ENCODE measurements at places on chromosomes 4 and X.

DNA sequence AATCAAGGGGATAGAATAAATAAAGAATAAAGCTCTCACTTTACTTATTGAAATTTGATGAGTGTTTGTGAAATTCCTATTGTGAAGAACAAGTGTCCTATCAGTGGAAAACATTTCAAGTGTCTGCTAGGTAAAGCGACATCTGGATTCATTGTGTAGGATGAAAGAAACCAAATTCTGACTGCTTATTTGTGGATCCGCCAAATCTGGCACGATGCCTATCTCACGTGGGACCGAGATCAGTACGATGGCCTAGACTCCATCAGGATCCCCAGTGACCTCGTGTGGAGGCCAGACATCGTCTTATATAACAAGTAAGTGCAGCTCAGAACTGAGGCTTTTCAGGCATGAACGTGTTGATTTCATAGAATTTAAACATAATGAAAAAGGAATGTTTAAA is 1.9 kb downstream of the CHRNA9 start:
- DNase-seq = no peak

DNA sequence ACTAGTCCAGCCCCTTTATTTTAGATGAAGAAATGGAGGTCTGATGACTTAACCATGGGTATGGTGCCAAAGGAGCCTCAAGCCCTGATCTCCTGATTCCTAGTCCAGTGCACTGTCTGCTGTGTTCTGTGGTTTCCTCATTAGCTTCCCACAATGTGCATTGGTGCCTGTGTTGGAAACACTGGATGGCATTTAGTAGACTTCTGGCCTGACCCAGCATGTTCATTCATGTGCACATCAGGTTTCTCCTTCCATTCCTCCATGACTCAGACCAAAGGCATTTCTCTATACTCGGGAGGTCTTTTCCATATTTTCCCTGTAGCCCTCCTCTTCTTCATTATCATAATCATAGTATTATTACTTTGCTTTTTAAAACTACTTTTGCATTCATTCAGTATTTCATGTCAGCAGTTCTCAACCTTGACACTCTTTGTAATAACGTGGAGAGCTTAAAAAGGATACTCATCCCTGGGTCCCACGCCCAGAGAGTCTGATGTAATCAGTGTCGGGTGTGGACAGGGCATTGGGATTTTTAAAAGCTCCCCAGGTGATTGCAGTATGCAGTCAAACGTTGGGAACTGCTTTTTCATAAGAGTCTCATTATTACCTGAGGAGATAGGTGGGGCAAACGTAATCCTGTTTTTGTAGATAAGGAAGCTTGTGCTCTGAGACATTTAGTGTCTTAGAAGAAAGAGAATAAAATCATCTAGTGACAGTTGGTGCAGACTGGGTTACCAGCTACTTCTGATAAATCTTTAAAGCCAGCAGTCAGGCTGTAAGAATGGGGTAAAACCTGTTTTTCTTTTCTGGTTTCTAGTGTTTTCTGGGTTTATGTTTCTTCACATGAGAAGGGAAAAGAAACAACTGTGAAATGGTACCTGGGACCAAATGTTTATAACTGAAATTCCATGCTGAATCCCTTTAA is 40.9 kb upstream of the XK start:
- DNase-seq = no peak

- no peak for DNase-seq
Measured at GRCh38 chr4:139665690-139666529, at the start of gene MGST2. Gene MGST2 (plus strand): TSS chr4:139665819. CDS start chr4:139666020, 201 bp downstream.

DNA sequence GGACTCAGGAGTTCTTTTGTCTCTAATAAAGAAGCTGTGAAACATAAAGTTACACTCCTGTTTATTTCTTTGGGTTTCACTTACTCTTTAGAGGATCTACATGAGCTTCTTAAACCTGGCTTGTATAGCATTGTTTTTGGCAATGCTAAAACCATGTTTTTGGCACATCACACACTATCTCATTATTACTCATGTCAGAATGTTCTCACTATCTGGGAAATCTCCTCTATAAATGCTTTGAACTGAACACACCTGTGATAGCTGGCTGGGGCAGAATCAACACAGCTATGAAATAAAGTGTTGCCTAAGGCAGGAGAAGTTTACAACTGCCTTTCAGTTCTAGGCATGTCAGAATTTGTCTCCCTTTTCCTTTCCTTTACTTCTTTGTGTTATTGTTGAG is 52.6 kb downstream of the SULT1B1 start:
- no peak for DNase-seq

DNA sequence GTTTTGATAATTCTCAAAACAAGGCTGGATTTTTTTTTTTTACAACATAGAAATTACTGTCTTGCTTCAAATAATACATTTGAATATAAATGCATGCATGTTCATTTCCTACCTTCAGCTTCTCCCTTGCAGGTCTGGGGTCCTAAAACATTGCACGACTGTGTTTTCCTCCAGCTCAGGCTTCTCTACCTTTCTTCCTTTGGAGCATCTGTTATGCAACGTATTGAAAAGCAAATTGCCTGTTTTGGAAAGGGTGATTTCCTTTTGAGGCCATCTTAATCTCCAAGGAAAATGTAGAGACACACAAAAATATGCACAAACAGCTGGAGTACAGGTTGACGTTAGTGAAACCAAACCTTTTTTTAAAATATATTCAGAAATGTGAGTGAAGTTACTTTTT is 115.6 kb upstream of the TLL1 start:
- no peak for DNase-seq

- DNase-seq = no peak
Measured at GRCh38 chr4:20443015-20443805, 191.5 kb downstream of the SLIT2 start.

DNA sequence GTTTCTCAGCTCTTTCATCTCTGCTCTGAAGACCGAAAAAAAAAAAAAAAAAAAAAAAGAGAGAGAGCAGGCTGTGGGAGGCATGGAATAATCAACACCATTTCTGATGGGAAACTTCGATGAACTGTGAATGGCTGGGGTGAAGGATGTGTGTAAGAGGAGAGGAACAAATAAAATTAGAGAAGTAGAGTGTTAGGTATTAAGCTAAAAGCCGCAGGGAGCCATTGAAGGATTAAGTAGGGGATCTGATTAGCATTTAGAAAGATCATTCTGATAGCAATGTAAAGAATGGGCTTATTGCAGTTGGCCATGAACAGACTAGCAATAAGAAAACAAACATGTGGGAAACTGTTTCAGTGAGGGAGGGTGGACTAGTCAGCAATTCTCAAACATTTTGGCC is 33.6 kb upstream of the JADE1 start:
- no peak for DNase-seq

DNA sequence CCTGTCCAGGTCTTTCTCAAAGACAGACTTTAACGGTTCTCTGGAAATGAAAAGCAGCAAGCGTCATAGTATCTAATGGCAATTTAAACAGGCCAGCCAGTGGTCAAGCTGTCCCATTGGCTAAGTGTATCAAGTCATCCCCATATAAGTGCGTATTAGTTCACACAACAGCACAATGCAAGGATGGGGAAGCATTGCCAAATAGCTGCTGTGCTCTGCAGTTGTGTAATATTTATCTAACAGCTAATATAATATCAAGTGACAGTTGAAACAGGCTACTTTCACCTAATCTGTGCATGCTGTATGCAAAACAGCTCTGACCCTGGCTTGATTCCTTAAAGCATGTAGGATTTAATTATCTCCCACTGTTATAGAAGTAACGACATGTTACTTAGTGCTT is 134.8 kb upstream of the PPARGC1A start:
- DNase-seq = no peak

DNA sequence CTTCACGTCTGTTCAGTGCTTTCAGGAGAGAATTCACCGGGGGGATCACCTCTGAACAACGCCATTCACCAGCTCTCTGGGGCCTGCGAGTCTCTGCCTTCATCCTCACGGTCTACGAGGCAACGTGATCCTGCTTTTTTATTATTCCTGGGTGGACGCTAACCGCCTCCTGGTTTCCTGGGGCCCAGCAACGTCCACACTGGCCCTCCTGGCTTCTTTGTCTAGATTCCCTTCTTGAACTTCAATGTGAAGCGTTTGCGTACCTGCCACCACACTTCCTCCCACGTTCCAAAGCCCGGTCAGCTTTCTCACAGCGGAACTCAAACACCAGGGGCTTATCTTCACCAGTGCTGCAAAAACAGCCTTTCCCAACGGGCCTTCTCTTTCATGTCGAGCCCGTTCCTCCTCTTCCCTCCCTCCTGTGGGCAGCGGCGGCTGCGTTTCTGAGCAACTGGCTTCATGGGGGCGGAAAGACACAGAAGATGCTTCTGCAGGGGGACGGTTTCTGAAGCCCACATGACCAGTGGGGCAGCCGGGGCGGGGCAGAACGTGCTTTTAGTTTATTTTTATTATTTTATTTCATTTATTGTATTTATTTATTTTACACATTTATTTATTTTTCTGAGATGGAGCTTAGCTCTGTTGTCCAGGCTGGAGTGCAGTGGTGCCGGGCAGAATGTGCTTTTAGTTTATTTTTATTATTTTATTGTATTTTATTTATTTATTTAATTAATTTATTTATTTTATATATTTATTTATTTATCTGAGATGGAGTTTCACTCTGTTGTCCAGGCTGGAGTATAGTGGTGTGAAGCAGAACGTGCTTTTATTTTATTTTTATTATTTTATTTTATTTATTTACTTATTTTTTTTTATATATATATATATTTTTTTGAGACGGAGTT is 64.6 kb downstream of the CRLF2 start:
- no peak for DNase-seq

GRCh38 chr4:145904413-145905177 is 34.0 kb downstream of the ZNF827 start:
- DNase-seq = no peak

- no peak for DNase-seq
Measured at GRCh38 chr4:175806727-175807126, 5.3 kb downstream of the GPM6A start.

- no peak for DNase-seq
Measured at GRCh38 chr4:104879367-104879766, 267.3 kb upstream of the TET2 start.

- DNase-seq = no peak
Measured at GRCh38 chr4:109648997-109649575, 54.2 kb downstream of the CASP6 start.

- no peak for DNase-seq
Measured at GRCh38 chrX:28639451-28639850, 52.2 kb downstream of the IL1RAPL1 start.

DNA sequence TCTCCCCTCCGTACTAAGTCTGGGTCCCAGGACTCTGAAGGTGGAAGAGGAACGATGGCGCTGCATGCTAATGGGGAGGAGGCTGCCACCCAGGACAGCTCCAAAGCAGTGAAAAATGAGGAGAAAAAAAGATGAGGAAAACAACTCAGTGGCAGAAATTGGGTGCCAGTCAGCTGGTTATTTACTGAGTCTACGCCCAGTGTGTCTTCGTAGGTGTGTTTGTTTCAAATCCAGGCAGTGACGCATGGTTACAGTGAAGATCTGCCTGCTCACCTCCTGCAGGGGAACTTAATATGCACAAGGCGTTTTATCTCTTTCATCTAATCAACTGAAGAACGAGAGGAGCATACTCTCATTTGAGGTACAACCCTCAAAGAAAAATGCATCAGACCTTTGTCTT is 70.9 kb upstream of the FBXW7 start:
- no peak for DNase-seq

GRCh38 chr4:41258783-41259182 is 2.1 kb downstream of the UCHL1 start:
- DNase-seq = no peak

DNA sequence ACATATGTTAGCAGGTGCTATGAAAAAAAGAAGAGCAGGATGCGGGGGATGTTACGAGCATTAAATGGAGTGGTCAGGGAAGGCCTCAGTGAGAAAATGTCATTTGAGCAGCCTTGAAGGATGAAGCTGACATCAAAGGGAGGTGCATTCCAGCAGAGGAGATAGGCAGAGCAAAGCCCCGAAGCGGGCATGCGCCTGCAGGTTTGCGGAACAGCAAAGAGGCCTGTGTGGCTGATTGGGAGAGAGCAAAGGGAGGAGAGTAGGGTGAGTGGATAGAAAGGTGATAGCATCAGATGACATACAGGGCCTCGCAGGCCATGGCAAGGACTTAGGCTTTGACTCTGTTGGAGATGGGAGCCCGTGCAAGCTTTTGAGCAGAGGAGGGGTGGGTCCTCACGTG is 95.4 kb upstream of the GPR50 start:
- DNase-seq = no peak

DNA sequence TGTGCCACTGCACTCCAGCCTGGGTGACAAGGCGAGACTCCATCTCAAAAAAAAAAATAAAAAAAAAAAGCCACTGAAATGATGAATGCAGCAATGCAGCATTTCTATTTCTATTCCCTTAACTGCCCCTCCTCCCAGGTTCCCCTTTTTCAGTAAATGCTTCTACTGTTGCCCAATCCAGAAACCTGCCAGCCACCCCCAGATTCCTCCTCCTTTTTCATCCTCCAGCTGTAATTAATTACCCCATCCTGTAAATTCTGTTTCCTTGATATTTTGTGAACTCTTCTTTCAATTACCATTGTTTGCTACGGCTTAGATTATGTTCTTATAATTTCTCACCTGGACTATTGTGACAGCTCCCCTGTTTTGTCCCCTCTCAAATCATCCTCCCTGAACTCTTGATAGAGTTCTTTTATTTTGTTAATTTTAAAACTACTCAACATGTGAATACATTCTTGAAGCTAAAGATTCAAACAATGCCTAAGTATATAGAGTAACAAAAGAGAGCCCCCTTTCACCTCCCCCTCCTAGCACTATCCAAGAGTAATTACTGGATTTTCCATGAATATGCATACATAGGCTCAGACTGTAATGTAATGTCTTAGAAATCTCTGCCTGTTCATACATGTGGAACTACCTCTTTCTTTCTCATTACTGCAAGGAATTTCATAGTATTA is 140.6 kb upstream of the GPC4 start:
- DNase-seq = no peak

DNA sequence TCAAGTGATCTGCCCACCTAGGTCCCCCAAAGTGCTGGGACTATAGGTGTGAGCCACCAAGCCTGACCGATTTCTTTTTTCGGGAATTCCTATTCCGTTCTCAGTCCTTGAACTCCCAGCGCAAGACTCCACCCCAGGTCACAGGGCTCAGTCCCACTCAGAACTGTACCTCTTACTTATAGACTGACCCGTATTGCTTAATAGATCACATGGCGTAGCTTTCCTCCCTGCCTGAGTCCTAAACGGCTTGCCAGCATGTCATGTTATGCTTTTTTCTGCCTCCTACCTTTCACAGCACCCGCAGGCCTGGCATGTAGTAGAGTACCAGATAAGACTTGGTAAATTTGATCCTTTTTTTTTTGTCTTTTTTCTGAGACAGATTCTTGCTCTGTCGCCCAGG is 22.4 kb downstream of the SAT1 start:
- DNase-seq = no peak

GRCh38 chrX:153935326-153935851 is 552 bp upstream of the NAA10 start:
- peak; percentile 66 for DNase-seq
